ENCODE measurements at places on chromosomes 7 and 10. TPM values are rescaled to one million over a fixed set of nuclear protein-coding genes. Genes with fewer than 3 reads are reported as not detected.

TEX36 gene
- not detected for total RNA-seq

HHEX gene
- total RNA-seq, result 69.2 TPM

GIMAP5 gene
- total RNA-seq, result 9.8 TPM

NEURL1 gene
- 4.9 TPM for total RNA-seq

PRR15 gene
- 46.1 TPM for total RNA-seq

IDI2 gene
- total RNA-seq, result not detected

DUSP5 gene
- total RNA-seq, result 15.9 TPM

HABP2 gene
- total RNA-seq, result 296 TPM

TWIST1 gene
- 5.4 TPM for total RNA-seq

All from mucosa of gallbladder (tissue), 1 donor.